ENCODE measurements at places on chromosomes 7 and 10.

DNA sequence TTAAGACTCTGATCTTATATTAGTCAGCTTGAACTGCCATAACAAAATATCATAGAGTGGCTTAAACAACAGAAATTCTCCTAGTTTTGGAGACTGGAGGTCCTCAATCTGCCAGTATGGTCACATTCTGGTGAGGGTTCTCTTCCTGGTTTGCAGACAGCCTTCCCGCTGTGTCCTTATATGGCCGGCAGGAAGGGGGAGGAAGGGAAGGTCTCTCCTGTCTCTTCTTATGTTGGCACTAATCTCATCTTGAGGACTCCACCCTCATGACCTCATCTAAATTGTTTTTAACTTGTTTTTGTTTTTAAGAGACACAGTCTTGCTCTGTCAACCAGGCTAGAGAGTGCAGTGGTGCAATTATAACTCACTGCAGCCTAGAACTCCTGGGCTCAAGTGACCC lies 53.1 kb downstream of the VPS41 start:
- DNase-seq, result no peak

GRCh38 chr7:55043691-55044370 lies 25.0 kb downstream of the EGFR start:
- DNase-seq, result no peak

GRCh38 chr10:110492069-110492822 lies 5.5 kb upstream of the DUSP5 start:
- no peak for DNase-seq

GRCh38 chr10:27247006-27247405 lies 6.4 kb upstream of the ACBD5 start:
- DNase-seq, result no peak

GRCh38 chr7:1940863-1941262 lies 270.8 kb downstream of the ELFN1 start:
- DNase-seq, result no peak

GRCh38 chr7:137696988-137697387 lies 149.8 kb downstream of the DGKI start:
- no peak for DNase-seq

GRCh38 chr10:119352042-119352441 lies 144.7 kb downstream of the GRK5 start:
- no peak for DNase-seq

- DNase-seq, result no peak
These were observed 158.8 kb downstream of the SH3PXD2A start for GRCh38 chr10:103696411-103697145.

- no peak for DNase-seq
These were observed 362.8 kb downstream of the PHF14 start for GRCh38 chr7:11336432-11336831.

GRCh38 chr10:11870461-11870780 lies 47.3 kb downstream of the PROSER2 start:
- DNase-seq, result no peak

Measured in activated gamma-delta T cell (primary cell).